ENCODE measurements at places on chromosomes 7 and 10.

DNA sequence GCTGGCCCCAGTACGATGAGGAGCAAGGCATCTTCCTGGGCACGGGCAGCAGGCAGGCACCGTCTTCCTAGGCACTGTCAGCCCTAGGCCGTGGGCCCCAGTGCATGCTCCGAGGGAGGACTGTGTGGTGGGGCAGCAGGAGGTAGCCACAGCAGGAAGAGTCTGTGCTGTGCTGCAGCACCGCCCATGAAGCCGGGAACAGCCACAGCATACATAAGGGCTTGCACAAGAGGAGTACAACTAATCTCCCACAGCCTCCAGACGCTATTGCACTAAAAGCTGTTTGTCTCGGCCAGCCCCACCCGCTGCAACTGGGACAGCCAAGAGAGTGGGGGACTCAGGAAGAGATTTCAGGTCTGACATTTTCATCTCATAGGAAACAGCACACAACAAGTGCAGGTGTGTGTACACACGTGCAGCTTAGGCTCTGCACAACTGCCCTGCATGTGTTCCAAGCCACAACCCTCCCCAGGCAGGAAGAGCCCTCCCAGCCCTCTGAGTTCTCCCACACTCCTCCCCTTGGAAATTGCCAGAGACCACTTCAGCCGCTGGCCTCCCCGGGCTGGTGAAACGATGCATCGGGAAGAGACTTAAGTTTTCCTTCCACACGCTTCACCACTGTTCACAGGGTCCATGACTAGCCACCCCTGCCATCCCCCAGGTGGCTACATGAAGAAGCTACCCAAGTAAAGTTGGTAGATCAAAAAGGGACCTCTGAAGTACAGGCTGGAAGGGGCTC is 88.1 kb upstream of the DDC start:
- peak; percentile 38 for DNase-seq

DNA sequence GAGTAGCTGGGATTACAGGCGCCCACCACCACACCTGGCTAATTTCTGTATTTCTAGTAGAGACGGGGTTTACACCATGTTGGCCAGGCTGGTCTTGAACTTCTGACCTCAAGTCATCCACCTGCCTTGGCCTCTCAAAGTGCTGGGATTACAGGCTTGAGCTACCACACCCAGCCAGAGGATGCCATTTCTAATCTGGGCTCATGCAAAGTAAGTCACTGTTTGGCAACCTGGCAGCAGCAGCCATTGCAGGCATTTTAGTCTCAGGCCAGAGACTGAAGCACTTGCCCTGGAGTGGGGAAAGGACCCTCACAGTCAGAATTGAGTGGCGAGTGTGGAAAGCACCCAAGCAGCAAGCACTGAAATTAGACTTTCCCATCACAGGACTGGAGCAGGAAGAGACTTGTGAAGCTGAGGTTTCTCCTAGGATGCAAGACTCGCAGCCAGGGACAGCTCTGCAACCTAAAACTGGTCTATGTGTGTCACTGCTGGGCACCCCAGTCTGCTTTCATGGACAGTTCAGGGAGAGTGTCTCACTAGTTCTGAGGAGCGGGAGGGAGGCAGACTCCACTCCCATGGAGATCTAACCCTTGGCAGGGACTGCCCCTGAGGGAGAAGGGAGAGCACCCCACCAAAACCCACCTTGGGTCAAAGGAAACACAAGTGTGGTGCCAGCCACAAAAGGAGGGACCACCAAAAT is 27.6 kb downstream of the SNX13 start:
- DNase-seq, result no peak

DNA sequence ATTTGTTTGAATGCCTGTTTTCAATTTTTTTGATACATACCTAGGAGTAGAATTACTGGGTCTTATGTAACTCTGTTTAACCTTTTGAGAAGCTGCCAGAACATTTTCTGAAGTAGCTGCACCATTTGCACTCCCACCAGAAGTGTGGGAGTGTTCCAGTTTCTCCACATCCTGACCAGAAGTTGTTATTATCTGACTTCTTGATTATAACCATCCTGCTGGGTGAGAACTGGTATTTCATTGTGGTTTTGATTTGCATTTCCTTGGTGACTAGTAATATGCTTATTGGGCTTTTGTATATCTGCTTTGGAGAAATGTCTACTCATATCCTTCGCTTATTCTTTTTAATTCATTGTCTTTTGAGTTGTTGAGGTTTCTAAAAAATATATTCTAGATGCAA is 117.2 kb upstream of the GLCCI1 start:
- DNase-seq, result no peak

DNA sequence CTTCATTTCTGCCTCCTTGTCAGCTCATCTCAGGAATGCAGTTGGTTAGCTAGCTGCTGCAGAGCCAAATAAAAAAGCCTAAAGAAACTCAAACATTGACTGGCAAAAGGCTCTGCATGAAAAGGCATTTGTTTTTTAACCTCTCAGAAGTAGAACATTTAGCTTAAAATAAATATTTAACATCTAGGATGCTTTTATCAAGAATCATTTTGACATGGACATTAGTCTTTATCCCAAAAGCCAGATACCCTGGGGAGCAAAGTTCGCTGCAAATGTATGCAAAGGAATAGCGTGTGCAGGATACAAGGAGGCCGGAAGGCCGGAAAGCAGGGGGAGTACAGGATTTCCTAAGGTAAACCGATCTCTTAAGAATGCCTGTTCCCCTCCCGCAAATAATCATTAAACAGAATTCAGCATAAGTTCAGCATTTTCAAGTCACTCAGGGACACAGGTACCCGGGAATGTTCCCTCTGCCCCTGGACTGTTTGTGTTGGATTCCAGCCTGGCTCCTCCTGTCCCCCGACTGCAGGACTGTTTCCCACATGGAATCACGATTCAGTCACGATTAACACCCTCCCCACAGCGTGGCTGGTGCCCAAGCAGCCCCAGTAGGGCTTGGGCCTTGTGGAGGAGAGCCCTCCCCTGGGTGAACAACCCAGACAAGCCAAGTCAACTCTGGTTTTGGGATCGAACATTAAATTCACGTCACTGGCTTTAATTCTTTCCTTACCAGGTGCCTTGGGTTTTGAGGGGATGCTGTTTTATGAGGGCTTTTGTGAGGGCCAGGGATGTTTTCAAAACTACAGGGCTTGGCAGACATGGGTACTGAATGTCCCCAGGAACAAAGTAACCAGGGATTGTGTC is 97.8 kb downstream of the HIPK2 start:
- DNase-seq, result no peak

DNA sequence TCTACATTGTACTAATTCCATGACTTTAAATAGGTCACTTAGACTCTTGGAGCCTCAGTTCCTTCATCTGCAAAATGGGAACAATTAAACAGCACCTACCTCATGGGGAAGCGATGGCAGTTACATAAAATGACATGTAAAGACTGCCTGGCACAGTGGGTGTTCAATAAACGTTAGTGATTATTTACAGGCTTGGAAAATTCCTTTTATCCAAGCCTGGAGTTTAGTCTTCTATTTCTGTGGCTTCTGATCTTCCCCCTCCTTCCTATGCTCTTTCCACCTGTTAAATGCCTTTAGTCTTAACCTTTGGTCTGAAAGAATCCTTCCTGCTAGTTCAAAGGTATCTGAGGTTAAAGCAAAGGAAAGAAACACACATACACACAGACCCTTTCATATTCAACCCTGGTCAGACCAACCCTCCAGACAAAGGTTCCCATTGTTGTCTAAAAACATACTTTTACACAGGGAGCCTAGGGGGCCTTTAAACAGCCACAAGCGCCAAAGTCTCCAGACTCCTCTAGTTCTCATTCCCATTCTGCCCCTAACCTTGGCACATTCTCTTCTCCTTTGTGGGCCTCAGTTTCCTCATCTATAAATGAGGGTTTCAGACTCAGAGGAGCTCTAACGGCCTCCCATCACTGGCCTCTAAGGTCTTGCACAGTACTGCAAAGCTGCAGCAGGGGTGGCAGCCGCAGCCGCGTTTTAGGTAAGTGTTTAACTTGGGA is 21.4 kb downstream of the SORBS1 start:
- no peak for DNase-seq

- no peak for DNase-seq
These were observed 202.0 kb downstream of the STK31 start for GRCh38 chr7:23912065-23912464.

DNA sequence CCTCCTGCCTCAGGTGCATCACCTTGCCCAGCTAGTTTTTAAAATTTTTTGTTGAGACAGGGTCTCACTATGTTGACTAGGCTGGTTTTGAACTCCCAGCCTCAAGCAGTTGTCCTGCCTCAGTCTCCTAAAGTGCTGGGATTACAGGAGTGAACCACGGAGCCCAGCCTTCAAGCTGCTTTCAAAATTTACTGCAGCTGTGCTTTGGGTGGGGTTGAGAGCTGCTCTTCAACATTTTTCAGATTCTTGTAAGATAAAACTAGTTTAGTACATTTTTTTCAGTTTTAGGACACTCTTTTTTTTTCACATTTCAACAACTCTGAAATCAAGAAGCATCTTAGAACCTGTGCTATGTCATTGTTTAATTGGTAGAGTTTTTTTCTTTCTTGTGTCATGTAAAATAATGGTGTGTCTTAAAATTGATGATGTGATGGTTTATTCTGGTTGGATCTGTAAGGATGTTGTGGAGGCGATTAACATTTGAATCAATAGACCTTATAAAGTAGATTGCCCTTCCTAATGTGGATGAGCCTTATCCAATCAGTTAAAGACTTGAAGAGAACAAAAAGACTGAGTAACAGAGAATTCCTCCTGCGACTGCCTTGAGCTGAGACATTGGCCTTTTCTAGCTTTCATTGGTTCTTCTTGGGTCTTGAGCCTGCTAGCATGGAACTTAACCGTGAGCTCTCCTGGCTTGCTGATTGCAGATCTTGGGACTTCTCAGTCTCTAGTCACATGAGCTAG is 13.5 kb downstream of the PLEKHA8 start:
- DNase-seq, result no peak

- DNase-seq, result no peak
These were observed 327.3 kb downstream of the HTR7 start for GRCh38 chr10:90530521-90530920.

GRCh38 chr10:74099836-74100235 is 50.8 kb downstream of the AP3M1 start:
- no peak for DNase-seq

DNA sequence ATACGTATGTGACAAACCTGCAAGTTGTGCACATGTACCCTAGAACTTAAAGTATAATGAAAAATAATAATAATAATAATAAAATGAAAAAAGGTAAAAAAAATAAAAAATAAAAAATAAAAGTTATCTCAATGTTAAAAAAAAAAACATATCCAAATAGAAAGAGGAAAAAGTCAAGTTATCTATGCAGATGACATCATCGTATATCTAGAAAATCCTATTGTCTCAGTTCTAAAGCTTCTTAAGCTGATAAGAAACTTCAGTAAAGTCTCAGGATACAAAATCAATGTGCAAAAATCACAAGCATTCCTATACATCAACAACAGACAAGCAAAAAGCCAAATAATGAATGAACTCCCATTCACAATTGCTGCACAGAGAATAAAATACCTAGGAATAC is 466.6 kb upstream of the PHF14 start:
- DNase-seq, result no peak

DNA sequence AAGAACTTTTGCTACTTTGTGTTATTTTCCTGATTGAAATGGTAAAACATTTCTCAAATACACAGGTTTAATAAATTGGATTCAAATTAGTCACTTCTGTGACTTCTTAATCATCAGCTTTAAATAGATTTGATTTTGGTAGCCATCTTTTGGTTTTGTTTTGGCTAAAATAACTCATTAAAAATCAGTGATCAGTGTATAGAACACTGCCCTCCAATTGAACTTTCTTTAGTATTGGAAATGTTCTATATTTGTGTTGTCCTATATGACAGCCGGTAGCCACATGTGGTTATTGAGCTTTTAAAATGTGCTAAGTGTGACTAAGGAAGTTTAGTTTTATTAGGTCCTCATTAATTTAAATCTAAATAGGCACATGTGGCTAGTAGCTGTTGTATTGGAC is 50.4 kb downstream of the GLCCI1 start:
- DNase-seq, result no peak

DNA sequence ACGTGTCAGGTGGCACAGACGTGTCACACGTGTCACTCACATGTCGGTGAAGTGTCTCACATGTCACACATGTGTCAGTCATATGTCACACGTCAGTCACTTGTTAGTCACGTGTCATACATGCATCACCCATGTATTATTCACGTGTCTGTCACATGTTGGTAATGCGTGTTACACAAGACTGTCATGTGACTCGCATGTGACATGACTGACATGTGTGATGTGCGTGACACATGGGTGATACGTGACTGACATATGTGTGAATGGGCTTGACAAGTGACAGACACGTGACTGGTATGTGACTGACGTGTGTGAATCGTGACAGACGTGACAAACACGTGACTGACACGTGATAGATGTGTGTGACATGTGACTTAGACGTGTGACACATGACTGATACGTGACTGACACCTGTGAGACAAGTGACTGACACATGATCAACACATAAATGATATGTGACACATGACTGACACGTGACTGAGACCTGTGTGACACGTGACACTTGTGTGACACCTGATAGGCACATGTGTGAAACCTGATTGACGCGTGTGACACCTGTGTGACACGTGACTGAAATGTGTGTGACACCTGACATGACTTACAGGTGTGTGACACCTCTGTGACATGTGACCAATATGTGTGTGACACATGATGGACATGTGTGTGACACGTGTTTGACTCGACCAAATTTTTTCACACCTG is 56.1 kb downstream of the ZNF92 start:
- no peak for DNase-seq

- no peak for DNase-seq
These were observed 69.5 kb downstream of the CACNA2D1 start for GRCh38 chr7:82373926-82374635.

DNA sequence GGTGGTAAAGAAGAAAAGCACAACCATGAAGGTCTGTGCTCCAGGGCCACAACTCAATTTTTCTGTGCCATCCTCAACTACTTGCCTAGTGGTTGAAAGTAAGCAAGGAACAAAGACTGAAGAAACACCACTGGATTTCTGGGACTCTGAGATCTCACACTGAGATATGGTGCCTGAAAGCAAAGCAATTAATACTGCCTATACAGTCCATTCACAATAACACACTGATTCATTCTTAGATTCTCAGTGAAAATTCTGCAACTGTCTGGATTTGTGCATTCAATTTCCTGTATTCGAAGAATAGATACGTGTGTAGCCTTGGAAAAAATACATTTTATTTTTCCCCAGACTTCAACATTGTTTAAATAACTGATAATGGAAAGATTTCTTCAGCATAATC is 116.4 kb upstream of the FAM133B start:
- DNase-seq, result no peak

All from endodermal cell (in vitro differentiated cells).